ENCODE measurements at places on chromosomes 3 and 15. TPM values are rescaled to one million over a fixed set of nuclear protein-coding genes. Genes with fewer than 3 reads are reported as not detected.

Gene SEMA7A
- 68.4 TPM for total RNA-seq

Gene PPP1R14D
- total RNA-seq, result not detected

Gene TRAIP
- total RNA-seq, result 22.7 TPM

Gene MED12L
- total RNA-seq, result 1.5 TPM

Gene ROPN1
- not detected for total RNA-seq

Gene ITIH3
- not detected for total RNA-seq

Gene PPARG
- 2.7 TPM for total RNA-seq

Gene CCDC54
- not detected for total RNA-seq

Gene DISP2
- total RNA-seq, result 0.05 TPM

DNA sequence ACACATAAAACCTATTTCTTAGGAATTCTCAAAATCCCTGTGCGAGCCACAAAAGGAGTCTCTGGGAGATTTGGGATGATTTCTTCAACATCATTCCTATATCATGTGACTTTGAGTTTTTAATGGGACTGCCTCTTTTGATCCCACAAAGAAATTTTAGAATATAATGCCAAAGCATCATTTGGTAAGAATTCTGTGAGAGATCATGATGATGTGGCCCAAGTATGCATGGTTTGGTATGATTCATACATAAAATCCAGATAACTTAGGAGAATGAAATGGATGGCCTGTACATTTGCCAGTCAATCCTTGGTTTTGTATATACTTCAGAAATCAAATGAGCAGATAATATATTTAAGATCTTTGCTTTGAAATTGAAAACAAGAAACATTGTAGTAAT lies 61.3 kb downstream of the UBE2E2 start:
- no peak overlapping the region for H3K4me3 ChIP-seq
- H3K27me3 ChIP-seq, result no peaks in the 10 kb centered on the region

GRCh38 chr3:23219117-23219516 lies 16.0 kb downstream of the UBE2E2 start:
- no peaks in the 10 kb centered on the region for H3K4me1 ChIP-seq
- no peak overlapping the region for H3K4me3 ChIP-seq
- no peaks in the 10 kb centered on the region for H3K27me3 ChIP-seq
- no peak for DNase-seq
- no peak overlapping the region for H3K27ac ChIP-seq

DNA sequence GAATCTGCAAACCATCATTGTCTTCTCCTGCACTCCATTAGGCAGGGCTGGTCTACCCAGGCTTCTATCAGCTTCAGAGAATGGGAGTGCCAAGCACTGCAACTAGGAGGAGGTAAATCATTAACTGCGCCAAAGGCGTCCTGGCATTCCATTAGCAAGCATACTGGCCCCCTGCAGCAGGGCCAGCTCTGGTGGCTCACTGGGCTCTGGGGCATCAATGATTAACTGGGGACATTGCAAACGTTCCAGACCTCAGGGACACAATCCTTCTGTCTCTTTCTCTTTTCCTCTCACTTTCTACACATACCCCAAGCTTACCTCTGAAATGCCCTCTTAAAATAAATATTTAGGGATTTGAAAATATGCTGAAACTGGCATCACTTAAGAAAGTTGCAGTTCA lies 129.0 kb downstream of the MYLK start:
- no peak overlapping the region for H3K4me3 ChIP-seq
- H3K4me1 ChIP-seq, result peaks cover 3% of the 10 kb centered on the region
- H3K27me3 ChIP-seq, result peaks cover 5% of the 10 kb centered on the region
- no peak for DNase-seq
- no peaks in the 10 kb centered on the region for H3K36me3 ChIP-seq

DNA sequence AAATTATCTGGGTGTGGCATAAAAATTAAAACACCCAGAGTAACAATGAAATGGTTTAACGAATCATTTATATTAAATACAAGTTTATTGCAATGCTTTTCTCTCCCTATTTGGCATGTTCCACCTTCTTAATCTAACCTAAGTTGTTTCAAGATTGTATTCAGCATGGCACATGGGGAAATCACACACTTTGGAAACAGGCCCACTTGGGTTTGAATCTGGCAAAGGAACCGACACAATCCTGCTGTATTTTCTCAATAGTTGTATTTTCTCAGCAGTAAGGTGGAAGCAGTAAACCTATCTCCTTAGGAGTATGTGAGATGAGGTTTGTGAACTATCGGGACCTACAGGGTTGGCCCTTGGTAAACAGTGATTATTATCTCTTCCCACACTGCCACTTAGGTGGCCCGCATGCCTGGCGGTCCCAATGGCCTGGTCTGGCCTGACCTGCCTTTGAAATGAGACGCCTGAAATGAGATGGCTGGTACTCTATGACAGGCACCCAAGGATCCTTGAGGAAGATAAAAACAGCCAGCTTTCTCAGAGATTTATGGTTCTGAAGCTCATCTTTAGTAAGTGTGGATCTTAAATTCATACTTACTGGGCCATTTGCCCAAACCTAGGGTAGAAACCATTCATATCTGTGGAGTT lies 45.3 kb upstream of the VILL start:
- H3K4me1 ChIP-seq, result no peaks in the 10 kb centered on the region
- no peak overlapping the region for H3K4me3 ChIP-seq
- no peaks in the 10 kb centered on the region for H3K27me3 ChIP-seq
- no peak for DNase-seq
- no peaks in the 10 kb centered on the region for H3K36me3 ChIP-seq
- no peak overlapping the region for H3K27ac ChIP-seq

DNA sequence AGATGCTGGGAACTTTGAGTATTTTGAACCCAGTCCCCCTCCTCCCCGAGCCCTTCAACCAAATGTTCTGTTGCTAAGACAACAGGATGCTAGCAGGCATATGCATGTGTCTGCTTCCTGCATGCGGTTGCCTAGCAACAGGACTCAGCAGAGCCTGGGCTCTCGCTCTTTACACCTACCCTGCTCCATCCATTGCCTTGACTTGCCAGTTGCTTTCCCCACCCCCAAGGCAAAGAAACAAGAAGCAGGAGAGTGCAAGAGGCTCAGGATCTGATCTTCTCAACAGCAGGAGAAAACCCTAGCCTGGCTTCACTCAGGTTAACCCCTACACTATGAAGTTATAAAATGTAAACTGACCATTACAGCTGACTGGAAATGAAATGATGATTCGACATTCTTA lies 393.0 kb downstream of the IGSF11 start:
- H3K27me3 ChIP-seq, result no peaks in the 10 kb centered on the region
- no peak overlapping the region for H3K4me3 ChIP-seq
- no peaks in the 10 kb centered on the region for H3K36me3 ChIP-seq
- H3K27ac ChIP-seq, result no peak overlapping the region
- DNase-seq, result no peak
- no peaks in the 10 kb centered on the region for H3K4me1 ChIP-seq

DNA sequence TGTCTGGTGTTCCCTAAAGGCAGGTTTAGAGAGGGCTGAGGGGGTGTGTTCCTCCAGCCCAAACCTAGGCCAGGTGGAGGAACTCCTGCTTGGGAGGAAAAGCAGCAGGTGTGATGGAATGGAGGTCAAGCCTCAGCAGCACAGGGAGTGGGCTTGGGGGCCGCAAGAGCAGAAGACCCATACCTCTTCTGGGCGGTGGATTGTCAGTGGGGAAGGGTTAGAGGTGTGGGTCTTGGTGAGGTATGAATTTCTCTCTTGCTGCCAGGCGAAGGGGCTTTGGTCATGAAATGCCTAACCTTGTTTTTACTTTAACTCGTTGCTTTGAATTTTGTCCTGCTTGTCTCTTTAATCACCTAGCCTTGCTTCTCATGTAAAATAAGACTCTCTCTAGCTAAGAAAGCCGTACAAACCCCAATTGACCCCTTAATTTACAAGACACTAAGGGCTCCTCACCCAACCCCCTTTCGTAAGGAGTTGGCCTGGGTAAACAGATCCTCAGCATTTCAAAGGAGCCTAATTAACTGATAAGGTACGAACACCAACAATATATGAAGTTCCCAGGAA lies 38.9 kb downstream of the DHX30 start:
- H3K4me1 ChIP-seq, result no peaks in the 10 kb centered on the region
- H3K27ac ChIP-seq, result no peak overlapping the region
- H3K4me3 ChIP-seq, result no peak overlapping the region
- H3K36me3 ChIP-seq, result peaks cover 43% of the 10 kb centered on the region
- DNase-seq, result no peak

- H3K27me3 ChIP-seq, result no peaks in the 10 kb centered on the region
- H3K27ac ChIP-seq, result no peak overlapping the region
Measured at GRCh38 chr15:73928971-73929627, 2.8 kb downstream of the LOXL1 start.

DNA sequence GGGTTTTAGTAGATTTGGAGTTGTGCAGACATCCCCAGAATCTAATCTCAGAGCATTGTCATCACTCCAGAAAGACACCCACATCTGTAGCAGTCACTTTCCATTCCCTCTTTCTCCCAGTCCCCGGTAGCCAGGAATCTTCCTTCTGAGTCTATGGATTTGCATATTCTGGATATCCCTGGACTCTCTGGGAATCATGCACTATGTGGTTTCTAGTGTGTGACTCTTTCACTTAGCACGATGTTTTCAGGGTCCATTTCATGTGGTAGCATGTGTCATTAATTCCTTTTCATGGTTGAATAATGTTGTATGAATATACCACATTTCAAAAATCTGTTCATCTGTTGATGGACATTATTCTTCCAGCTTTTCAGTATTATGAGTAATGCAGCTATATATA lies 29.3 kb downstream of the FBLN2 start:
- H3K4me1 ChIP-seq, result peaks cover 2% of the 10 kb centered on the region
- H3K36me3 ChIP-seq, result no peaks in the 10 kb centered on the region
- DNase-seq, result no peak
- H3K4me3 ChIP-seq, result no peak overlapping the region
- H3K27ac ChIP-seq, result no peak overlapping the region

DNA sequence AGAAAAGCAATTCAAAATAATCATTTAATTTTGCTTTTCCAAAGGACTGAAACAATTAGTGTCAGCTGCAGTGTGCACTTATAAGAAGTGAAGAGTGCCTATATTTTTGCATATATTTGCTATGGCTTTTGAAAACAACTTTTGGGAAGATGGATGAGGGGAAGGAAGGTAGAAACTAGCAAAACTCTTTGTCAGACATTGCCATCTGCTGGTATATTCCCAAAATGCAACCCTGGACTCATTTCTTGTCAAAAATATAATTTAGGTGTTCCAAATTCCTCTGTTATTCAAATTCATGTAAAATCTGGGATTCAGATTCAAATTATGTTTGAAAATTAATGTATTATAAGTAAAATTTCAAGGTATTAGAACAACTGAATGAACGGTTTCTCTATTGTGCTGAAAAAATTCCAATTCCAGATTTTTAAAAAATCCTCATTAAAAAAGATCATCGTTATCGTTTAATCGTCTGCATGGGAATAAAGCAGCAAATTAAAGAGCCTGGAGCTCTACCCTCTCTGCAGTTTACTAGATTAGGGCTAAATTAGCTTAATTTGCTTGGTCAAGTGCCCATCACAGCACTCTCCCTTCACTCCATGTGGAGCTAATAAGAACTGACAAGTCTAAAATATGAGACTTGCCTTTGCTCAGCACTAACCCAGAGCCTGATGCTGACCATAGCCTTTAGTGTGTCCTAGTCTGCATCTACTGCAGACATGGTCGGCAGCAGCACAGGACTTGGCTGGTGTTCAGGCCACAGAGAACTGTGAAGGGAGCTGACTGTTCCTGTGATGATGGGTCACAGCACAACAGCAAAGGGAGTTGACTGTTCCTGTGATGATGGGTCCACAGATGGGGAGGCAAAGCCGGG lies 67.9 kb upstream of the MITF start:
- H3K36me3 ChIP-seq, result no peaks in the 10 kb centered on the region
- H3K4me1 ChIP-seq, result no peaks in the 10 kb centered on the region
- DNase-seq, result no peak
- H3K27ac ChIP-seq, result no peak overlapping the region
- no peaks in the 10 kb centered on the region for H3K27me3 ChIP-seq

DNA sequence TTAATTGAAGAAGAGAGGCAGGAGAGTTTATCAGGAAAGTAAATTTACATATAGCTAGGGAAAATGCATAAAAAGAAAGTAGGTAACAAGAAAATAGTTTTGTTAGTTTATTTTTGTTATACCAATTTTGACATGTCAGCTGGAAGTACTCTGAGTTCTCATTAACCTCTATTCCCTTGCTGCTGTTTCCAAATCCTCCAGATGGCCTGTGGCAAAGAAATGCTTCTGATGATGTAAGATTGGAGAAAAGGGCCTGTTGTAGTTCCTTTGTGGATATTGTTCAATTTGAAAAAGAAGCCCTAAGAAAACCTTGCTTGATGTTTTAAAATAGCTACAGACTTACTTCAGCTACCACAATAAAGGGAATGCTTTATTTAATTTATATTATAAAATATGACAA lies 192.9 kb upstream of the SLITRK3 start:
- H3K27ac ChIP-seq, result no peak overlapping the region
- H3K27me3 ChIP-seq, result no peaks in the 10 kb centered on the region
- no peaks in the 10 kb centered on the region for H3K36me3 ChIP-seq
- DNase-seq, result no peak
- no peak overlapping the region for H3K4me3 ChIP-seq

GRCh38 chr3:31624083-31624709 lies 91.5 kb downstream of the STT3B start:
- no peak for DNase-seq
- no peak overlapping the region for H3K4me3 ChIP-seq

GRCh38 chr3:65342084-65342683 lies 654.4 kb upstream of the ADAMTS9 start:
- no peaks in the 10 kb centered on the region for H3K27me3 ChIP-seq
- no peak overlapping the region for H3K4me3 ChIP-seq
- H3K4me1 ChIP-seq, result no peaks in the 10 kb centered on the region
- no peaks in the 10 kb centered on the region for H3K36me3 ChIP-seq
- peak; percentile 42 for DNase-seq
- no peak overlapping the region for H3K27ac ChIP-seq

DNA sequence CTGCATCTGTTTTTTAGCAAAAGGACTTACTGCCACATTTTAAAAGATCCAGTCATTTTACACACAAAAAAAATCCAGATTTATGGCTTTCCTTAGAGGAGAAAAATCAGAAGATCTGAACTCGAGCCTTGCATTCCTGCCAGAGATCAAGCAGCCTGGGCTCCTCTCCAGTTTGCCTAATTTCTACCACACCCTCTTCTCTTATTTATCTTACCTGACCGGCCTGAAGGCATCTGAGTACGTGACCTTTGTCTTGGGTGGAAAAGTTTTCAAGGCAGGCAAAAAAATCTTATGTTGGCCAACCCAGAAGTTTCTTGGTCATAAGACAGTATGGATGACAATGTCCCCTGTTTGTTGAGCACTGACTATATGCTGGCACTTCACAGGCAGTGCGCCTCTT lies 60.3 kb downstream of the CHRD start:
- DNase-seq, result no peak
- H3K36me3 ChIP-seq, result no peaks in the 10 kb centered on the region
- no peaks in the 10 kb centered on the region for H3K4me1 ChIP-seq
- peaks cover 6% of the 10 kb centered on the region for H3K27me3 ChIP-seq

DNA sequence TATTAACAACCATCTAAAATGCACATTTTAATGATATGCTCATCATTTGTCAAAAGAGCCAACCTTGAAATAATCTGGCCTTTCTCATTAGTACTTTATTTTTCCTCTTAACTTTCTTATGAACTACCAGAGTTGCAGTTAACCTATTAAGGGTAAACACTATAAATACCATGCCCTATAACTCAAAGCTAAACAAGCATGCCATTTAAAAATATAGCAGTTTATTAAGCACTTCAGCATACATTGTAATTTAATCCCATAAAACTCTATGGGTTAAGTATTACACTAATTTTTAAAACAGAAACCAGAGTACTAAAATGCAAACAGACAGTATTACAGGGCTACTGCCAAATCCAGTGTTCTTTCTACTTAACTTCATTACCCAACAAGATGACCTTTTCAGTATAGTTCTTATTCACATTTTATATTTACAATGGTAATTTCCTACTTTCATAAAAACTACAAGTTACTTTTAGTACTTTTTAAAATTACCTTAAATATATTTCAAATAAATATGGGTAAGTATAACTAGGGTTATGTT lies 11.8 kb downstream of the NPTN start:
- no peaks in the 10 kb centered on the region for H3K27me3 ChIP-seq
- no peaks in the 10 kb centered on the region for H3K36me3 ChIP-seq
- no peak overlapping the region for H3K27ac ChIP-seq
- DNase-seq, result no peak
- peaks cover 41% of the 10 kb centered on the region for H3K4me1 ChIP-seq

Data from activated CD4-positive, alpha-beta memory T cell treated with anti-CD3 and anti-CD28 coated beads for 36 hours (primary cell).